ENCODE measurements at places on chromosomes 5 and 9. TPM values are rescaled to one million over a fixed set of nuclear protein-coding genes. Genes with fewer than 3 reads are reported as not detected.

GRCh38 chr5:81786991-81787390, 36.1 kb upstream of the SSBP2 start:
- H3K36me3 ChIP-seq = no peaks in the 10 kb centered on the region
- H3K27ac ChIP-seq = peak overlapping the region; percentile 33
- no peak for DNase-seq
- no peaks in the 10 kb centered on the region for H3K27me3 ChIP-seq

DNA sequence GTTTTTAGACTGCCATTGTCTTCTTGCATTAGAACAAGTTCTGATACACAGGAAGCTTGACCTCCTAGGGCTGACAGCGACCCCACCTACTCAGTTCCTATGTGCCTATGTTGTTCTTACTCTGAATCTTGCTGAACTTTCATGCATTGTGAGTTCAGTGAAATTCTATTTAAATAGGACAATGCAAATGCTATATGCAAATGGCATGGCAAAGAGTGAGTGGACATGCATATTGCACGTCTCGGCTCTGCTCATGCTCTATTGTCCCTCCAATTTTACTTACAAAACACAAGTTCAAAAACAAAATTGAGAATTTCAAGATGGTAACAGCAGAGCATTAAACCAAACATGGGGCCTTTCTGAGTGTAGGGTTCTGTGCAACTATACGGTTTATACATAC, 5.3 kb upstream of the DCP2 start:
- H3K36me3 ChIP-seq = no peaks in the 10 kb centered on the region
- no peak for DNase-seq
- peaks cover 8% of the 10 kb centered on the region for H3K4me1 ChIP-seq
- H3K27ac ChIP-seq = no peak overlapping the region
- H3K27me3 ChIP-seq = no peaks in the 10 kb centered on the region

DNA sequence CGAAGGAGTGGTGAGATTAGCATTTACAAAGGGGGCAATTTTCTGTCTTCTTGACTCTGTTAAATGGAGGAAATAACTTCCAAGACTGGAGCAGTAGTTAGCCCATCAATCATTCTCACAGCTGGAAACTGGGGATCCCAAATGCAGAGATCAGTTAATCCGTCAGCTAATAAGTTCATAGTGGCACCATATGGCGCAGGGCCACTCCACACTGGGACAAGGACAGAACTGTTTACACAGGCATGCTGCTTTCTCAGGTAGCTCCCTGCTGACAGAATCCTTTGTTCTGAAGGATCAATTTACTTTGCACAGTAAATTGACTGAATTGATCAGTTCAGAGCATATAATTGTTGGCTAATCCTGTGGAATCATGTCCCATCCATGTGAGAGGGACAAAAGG, 395.7 kb downstream of the TMEM161B start:
- no peak for DNase-seq
- no peaks in the 10 kb centered on the region for H3K27me3 ChIP-seq
- no peak overlapping the region for H3K4me3 ChIP-seq
- H3K36me3 ChIP-seq = no peaks in the 10 kb centered on the region
- H3K27ac ChIP-seq = no peak overlapping the region

DNA sequence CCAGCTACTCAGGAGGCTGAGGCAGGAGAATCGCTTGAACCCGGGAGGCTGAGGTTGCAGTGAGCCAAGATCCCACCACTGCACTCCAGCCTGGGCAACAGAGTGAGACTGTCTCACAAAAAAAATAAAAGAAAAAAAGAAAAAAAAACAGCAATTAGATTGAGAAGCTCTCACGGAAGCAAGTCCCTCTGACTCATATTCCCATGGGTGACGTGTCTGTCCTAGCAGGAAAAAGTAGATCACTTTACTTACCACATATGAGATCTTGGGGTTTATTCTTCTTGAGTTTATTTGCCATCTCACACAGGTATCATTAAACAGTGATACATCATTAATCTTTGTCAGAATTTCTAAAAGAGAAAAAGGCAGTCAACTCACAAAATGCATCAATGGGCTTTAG, 62.6 kb downstream of the SUSD1 start:
- no peaks in the 10 kb centered on the region for H3K27me3 ChIP-seq
- no peaks in the 10 kb centered on the region for H3K4me1 ChIP-seq
- no peak overlapping the region for H3K4me3 ChIP-seq
- no peak overlapping the region for H3K27ac ChIP-seq

GRCh38 chr9:22863736-22864135, 417.1 kb downstream of the DMRTA1 start:
- DNase-seq = no peak
- no peak overlapping the region for H3K27ac ChIP-seq
- H3K36me3 ChIP-seq = no peaks in the 10 kb centered on the region
- H3K27me3 ChIP-seq = no peaks in the 10 kb centered on the region
- no peaks in the 10 kb centered on the region for H3K4me1 ChIP-seq
- H3K4me3 ChIP-seq = no peak overlapping the region

GRCh38 chr9:16213781-16214515, 656.5 kb downstream of the BNC2 start:
- H3K4me3 ChIP-seq = no peak overlapping the region
- DNase-seq = no peak
- no peak overlapping the region for H3K27ac ChIP-seq
- H3K36me3 ChIP-seq = no peaks in the 10 kb centered on the region
- H3K27me3 ChIP-seq = no peaks in the 10 kb centered on the region

GRCh38 chr9:137244486-137245449, 3.7 kb downstream of the TUBB4B start:
- no peak overlapping the region for H3K4me3 ChIP-seq
- H3K36me3 ChIP-seq = peaks cover 14% of the 10 kb centered on the region
- peaks cover 33% of the 10 kb centered on the region for H3K4me1 ChIP-seq
- no peak overlapping the region for H3K27ac ChIP-seq
- no peaks in the 10 kb centered on the region for H3K27me3 ChIP-seq

- no peaks in the 10 kb centered on the region for H3K27me3 ChIP-seq
- H3K27ac ChIP-seq = no peak overlapping the region
- H3K36me3 ChIP-seq = no peaks in the 10 kb centered on the region
- H3K4me3 ChIP-seq = no peak overlapping the region
- no peak for DNase-seq
These were observed 41.5 kb upstream of the LARP1 start for GRCh38 chr5:154713615-154714125.

The GDA gene
- total RNA-seq = not detected

The SLC4A9 gene
- 0.10 TPM for total RNA-seq

- no peaks in the 10 kb centered on the region for H3K4me1 ChIP-seq
- no peak overlapping the region for H3K4me3 ChIP-seq
- no peak for DNase-seq
These were observed 135.0 kb downstream of the ENTREP1 start for GRCh38 chr9:69460012-69460411.

GRCh38 chr5:61409568-61409967, 77.5 kb downstream of the ZSWIM6 start:
- H3K4me1 ChIP-seq = peaks cover 31% of the 10 kb centered on the region
- H3K27me3 ChIP-seq = no peaks in the 10 kb centered on the region
- H3K27ac ChIP-seq = no peak overlapping the region
- no peaks in the 10 kb centered on the region for H3K36me3 ChIP-seq
- DNase-seq = no peak

GRCh38 chr5:39108987-39109386, 34.8 kb upstream of the RICTOR start:
- no peaks in the 10 kb centered on the region for H3K27me3 ChIP-seq
- no peaks in the 10 kb centered on the region for H3K4me1 ChIP-seq

The CRHBP gene
- 117 TPM for total RNA-seq

The PHF24 gene
- total RNA-seq = 0.67 TPM

- H3K4me1 ChIP-seq = no peaks in the 10 kb centered on the region
- no peak for DNase-seq
- no peak overlapping the region for H3K27ac ChIP-seq
- H3K27me3 ChIP-seq = no peaks in the 10 kb centered on the region
These were observed 37.9 kb downstream of the GEMIN5 start for GRCh38 chr5:154900066-154900465.

- no peak for DNase-seq
- H3K4me1 ChIP-seq = no peaks in the 10 kb centered on the region
- no peak overlapping the region for H3K27ac ChIP-seq
These were observed 126.9 kb upstream of the ATP10B start for GRCh38 chr5:160978944-160979343.

DNA sequence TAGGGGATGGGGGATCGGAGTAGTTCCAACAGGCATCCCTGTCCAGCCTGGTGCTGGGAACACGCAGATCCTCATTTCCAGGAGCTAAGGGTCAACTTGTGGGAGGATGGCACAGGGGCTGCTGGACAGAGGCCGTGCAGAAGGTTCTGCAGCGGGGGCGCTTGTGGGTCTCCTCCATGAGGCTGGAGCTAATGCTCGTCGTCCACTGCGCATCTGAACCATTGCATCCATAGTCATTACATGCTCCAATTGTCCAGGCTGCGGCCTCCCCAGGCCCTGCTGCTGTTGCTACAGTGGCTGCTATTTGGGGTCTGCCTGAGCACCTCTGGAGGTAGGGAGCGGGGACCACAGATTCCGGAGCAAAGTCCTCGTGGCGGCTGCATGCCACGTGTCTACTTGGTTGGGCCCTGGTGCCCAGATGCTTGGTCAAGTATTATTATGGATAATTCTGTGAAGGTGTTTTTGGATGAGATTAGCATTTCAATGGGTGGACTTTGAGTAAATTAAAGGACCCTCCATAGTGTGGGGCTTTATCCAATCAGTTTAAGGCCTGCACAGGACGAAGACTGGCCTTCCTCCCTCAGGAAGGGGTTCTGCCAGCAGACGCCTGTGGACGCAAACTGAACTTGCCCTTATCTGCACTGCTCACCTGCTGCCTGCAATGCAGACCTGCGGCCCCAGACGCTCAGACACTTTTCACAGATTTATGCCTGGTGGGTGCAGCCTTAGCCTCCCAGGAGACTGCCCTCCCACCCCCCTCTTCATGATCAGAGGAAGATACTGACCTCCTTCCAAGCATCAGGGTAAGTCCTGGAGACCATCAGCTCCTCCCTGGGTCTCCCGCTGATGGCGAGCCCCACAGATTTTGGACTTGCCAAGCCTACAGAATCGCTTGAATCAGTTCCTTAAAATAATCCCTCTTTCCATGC, 127.5 kb upstream of the IRX4 start:
- H3K27me3 ChIP-seq = peaks cover 5% of the 10 kb centered on the region
- no peaks in the 10 kb centered on the region for H3K4me1 ChIP-seq
- no peak for DNase-seq
- no peak overlapping the region for H3K4me3 ChIP-seq

The PCDHB10 gene
- total RNA-seq = 2.2 TPM

- H3K27ac ChIP-seq = no peak overlapping the region
- no peaks in the 10 kb centered on the region for H3K27me3 ChIP-seq
- H3K36me3 ChIP-seq = peaks cover 31% of the 10 kb centered on the region
- no peak overlapping the region for H3K4me3 ChIP-seq
- peaks cover 16% of the 10 kb centered on the region for H3K4me1 ChIP-seq
These were observed 79.2 kb downstream of the OTULIN start for GRCh38 chr5:14743601-14744295.

DNA sequence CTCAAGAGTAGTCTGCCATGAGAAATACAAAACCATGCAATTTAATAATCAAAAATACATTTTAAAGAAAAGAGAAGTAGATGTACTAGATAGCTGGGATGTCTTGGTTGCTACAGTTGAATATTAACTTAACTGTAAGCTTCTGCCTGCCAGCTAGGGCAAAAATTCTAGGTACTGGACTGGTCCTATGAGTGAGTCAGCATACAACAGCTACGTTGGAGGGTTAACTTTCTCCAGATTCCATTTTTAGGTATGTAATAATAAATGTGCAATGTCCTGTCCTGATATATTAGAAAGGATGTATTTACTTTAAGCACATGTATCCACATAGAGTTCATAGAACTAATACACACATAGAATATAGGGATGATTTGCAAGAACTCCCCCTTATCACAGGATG, 230.1 kb downstream of the CAAP1 start:
- DNase-seq = no peak
- H3K4me3 ChIP-seq = no peak overlapping the region

The NRARP gene
- 8.3 TPM for total RNA-seq

All from spleen (tissue), 13 donors.